ENCODE measurements at places on chromosomes 13 and 19.

GRCh38 chr19:35109395-35110112 lies 6.1 kb upstream of the FXYD3 start:
- DNase-seq: peak; percentile 62

GRCh38 chr19:40666803-40667438 lies 23.5 kb downstream of the NUMBL start:
- no peak for DNase-seq

GRCh38 chr13:42048684-42049453 lies 421 bp downstream of the DGKH start:
- peak; percentile 80 for DNase-seq

- no peak for DNase-seq
Observed at GRCh38 chr13:93797463-93797862, 570.9 kb downstream of the GPC6 start.

DNA sequence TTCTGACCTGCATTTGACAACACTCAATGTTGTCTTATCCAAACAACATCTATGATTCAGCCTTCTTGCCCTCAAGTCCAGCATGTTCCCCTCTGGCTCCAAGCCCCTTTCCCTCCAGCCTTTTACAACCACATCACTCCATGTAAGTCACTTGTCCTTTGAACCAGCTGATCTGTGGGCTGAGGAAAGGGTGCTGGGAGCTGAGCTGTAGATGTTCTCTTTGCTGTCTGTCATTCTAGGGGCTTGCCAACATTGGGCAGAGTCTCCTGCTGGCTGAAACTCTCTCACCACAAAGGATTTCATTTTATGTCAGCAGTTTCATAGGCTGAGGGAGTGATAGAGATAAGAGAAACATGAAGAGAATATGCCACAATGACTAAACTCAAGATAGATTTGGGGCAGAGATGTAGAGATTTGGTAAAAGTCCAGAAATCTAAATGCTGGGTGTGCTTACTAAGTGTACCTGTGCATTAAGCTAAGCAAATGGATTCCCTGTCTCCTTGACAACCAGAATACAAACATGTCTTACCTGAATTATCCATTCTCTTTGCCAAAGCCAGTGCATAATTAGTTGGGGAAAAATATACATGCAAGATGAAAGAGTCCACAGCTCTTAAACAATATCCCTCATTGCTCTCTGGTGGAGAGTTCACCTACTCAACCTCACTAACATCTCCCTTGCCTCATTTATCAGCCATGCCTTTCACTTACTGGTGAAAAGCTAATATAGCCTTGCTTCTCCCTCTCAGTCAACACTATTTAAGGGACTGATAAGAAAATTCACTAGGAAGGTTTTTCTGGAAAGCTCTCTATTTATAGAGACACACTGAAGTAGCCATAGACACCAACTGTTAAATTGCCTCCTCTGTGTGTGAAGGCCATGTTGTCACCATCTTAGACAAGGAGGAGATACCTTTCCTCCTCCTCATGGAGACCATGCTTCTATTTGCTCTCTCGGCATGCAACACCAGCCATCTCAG lies 175.5 kb upstream of the SERP2 start:
- DNase-seq: no peak

GRCh38 chr13:50883728-50884127 lies 25.9 kb upstream of the RNASEH2B start:
- no peak for DNase-seq

DNA sequence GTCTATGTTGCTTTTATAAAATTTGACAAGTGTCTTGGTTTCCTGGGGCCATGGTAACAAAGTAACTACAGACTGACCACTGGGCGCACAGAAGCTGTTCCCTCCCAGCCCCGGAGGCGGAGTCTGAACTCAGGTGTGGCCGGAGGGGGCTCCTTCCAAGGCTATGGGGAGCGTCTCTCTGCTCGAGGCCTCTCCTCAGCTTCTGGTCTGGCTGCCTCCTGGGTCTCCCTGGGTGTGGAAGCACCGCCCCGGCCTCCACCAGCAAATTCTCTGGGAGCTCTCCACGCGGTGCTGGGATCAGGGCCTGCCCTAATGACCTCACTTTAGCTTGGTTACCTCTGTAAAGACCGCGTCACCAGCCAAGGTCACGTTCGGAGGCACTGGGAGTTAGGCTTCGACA lies 45.7 kb upstream of the F7 start:
- no peak for DNase-seq

DNA sequence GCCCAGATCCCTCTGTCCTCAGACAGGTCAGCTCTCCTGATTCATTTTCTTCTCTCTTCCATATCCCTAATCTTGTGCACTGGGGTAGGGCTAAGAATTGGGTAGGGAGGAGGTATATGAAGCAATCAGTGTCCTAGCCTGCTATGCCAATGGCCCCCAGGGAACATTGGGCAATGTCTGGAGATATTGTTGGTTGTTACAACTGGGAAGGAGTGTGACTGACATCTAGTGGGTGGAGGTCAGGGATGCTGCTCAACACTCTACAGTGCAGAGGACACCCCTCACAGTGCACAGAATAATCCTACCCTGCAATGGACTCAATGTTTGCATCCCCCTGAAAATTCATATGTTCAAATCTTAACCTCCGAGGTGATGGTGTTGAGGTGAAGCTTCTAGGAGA lies 57.5 kb downstream of the CPAMD8 start:
- peak; percentile 37 for DNase-seq

- DNase-seq: no peak
Observed at GRCh38 chr19:29478578-29479565, 46.9 kb upstream of the VSTM2B start.

GRCh38 chr13:23455401-23456185 lies 22.1 kb upstream of the SACS start:
- no peak for DNase-seq

- DNase-seq: no peak
Observed at GRCh38 chr13:33345842-33346241, 60.3 kb upstream of the STARD13 start.

GRCh38 chr19:42096255-42096837 lies 20.4 kb downstream of the ZNF574 start:
- DNase-seq: no peak

- DNase-seq: peak; percentile 89
Observed at GRCh38 chr19:49680421-49681351, 3.6 kb downstream of the PRMT1 start.

GRCh38 chr19:38033658-38034491 lies 126.9 kb downstream of the SIPA1L3 start:
- no peak for DNase-seq
